Activated CD4-positive, alpha-beta memory T cell treated with anti-CD3 and anti-CD28 coated beads, Interleukin-2, amount 10 ng/mL, durations not matched to agents 7 days and 5 days (primary cell): ENCODE measurements at places on chromosomes 6 and 20. TPM values are rescaled to one million over a fixed set of nuclear protein-coding genes. Genes with fewer than 3 reads are reported as not detected.
A peak's percentile ranks its signal among the peaks of the same experiment; 100 is the strongest.

The PLCB1 gene
- 2.2 TPM for total RNA-seq

The PNPLA1 gene
- 0.13 TPM for total RNA-seq

The CTCFL gene
- total RNA-seq: not detected

The ASIP gene
- not detected for total RNA-seq

The CST4 gene
- total RNA-seq: not detected

The SCRT2 gene
- not detected for total RNA-seq

The IDH3B gene
- 78.8 TPM for total RNA-seq

The SCUBE3 gene
- total RNA-seq: not detected

- DNase-seq: no peak
Observed at GRCh38 chr20:33589059-33589458, 73.1 kb upstream of the C20orf144 start.

GRCh38 chr6:150418827-150419594 is 50.2 kb downstream of the IYD start:
- DNase-seq: peak; percentile 48

DNA sequence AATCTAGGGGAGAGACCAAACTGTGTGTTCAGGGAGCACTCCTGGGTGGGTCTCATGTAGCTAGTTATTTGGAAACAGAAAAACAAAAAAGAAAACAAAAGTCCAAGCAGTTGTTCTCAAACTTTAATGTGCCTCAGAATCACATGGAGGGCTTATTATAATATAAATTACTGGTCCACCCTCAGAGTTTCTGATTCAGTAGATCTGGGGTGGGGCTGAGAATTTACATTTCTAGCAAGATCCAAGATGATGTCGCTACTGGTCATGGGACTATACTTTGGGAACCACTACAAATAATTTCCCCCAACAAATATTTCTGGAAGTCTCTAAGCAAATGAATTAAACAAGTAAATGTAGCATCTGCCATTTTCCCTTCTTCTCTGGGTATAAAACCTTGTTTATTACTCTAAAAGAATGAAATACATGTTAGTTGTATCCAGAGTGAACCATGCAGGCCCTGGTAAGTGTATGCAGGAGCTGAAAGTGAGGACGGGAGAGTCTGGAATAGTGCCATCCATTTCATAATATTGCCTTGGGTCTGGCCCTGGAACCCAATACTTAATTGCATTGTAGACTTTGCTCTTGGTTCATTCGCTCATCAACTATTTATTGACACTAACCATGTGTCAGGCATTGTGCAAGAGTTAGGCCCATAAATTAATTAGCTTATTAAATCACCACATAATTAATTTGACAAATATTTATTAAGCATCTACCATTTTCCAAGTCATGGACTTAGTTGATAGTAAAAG is 490.8 kb downstream of the EPM2A start:
- no peak for DNase-seq

DNA sequence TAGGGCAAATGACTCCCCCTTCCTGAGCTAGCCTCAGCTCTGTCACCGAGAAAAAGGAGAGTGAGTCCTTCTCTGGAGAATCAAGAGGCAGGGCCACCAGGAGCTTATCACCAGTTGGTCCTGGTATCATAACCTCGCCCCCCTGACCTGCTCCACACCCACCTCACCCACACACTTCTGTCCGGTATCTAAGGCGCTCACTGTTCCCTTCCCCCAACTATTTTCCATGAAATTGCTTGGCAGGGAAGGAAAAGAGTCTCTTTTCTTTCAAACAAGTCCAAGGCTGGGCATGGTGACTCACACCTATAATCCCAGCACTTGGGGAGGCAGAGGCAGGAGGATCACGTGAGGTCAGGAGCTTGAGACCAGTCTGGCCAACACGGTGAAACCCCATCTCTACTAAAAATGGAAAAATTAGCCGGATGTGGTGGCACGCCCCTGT is 77.6 kb downstream of the ZMYND8 start:
- DNase-seq: no peak

DNA sequence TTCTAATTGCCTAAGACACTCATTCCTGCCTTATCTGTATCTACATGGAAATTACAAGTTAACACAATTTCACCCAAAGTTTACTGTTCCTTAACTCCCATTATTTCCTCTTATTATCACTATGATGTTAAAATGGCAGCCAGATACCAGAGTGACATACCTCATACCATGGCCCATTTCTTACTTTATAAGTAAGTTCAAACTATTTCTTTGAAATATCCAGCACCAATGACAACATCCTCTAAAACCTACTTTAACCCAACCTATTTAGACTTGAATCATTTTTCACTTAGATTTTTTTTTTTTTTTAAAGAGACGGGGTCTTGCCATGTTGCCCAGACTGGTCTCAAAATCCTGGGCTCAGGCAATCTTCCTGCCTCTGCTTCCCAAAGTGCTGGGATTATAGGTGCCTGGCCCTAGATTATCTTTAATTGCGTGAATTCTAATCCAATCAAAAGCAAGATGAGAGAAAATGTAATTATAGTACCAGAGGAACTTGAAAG is 10.0 kb downstream of the REV3L start:
- no peak for DNase-seq

DNA sequence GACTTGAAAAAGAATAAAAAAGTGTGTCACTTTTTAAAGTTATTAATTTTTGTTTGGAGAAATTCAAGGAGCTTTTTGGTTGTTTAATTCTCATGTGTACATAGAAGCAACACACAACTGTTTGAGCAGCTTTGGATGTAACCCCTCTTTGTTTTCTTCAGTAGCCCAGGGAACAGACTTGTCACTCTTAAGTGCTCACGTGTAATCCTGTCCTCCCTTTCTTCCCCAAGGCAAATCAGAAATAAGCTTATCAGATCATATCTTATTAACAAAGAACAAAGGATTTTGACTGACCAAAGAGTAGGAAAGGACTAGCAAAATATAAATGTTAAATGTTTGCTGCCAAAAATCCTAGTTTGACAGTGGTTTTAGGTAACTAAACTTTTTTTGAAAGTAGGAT is 7.3 kb upstream of the FLRT3 start:
- DNase-seq: no peak

GRCh38 chr6:129047834-129048233 is 164.9 kb downstream of the LAMA2 start:
- no peak for DNase-seq

- DNase-seq: peak; percentile 26
Observed at GRCh38 chr6:128519132-128519930, 1.1 kb downstream of the PTPRK start.

DNA sequence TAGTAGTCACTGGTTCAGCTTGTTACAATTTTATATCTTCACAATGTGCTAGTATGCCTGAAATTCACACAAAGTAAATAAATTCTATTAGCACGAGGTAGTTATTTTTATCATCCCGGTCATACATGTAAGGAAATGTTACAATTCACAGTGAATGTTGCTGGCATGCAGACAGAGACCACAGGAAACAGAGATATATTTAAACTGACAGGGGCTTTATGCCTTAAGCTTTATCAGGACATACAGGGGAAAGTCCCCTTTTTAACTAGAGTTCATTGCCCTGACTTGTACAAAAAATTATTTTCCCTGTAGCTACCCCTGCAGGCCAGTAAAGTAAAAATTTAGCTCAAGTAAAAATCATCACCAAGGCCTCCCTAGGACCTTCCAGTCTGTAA is 712.0 kb upstream of the NRSN1 start:
- no peak for DNase-seq

DNA sequence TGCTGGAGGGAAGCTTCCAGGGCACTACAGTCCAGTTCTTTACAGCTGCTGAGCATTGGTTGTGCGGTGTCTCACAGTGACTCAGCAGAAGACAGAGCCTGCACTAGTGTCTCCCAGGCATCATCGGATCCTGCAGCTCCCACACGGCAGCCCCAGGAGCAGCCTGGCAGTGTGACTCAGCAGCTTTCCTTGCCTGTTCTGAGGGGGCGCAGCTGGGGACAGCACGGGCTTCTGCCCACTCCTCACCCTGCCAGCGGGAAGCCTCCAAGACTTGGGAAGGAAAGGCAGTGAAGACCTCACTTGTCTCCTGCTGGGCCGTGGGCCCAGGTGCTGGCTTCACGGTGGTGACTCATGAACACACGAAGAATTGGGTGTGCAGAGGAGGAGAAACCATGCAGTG is 165.4 kb downstream of the SYNDIG1 start:
- DNase-seq: no peak

GRCh38 chr6:40479706-40480105 is 107.5 kb downstream of the LRFN2 start:
- DNase-seq: no peak
